Bronchial epithelial cell (primary cell): ENCODE measurements at places on chromosomes 4 and X.

DNA sequence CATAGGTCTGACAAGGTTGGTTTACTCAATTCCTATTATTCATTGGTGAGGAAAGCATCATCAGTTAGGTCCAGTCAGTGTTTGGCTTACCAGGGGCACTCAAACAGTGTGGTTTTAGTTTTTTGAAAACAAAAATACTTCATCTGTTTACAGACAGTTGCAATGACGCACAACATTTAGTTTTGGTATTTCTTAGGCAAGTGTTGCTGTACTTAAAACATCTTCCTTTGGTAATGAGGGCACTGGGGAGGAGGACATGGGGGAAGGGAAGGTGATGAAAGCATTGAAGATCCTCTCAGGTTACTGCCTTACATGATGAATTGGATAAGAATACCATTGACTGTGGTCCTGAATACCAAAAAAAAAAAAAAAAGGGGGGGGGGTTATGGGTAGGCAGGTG, 93.7 kb upstream of the MAOA start:
- no peak for DNase-seq

- no peak for DNase-seq
Observed at GRCh38 chr4:125573368-125573767, 258.6 kb downstream of the FAT4 start.

DNA sequence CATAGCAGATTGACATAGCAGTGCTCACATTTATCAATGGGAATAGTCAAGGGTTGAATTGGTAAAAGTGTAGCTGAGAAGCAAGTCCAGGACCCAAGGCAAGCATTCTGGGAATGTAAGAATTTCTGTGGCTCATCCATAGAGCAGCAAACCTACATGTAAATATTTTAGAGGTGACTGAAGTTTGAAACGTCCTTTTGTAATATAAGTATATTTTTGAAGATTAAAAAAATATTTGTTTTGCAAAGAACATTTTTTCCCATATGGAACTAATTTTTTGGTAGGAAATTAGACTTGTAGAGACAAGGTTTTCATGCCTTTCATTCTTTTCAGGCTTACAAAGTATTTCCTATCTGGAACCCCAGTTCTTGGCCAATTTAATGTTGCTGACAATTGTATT, 104.0 kb downstream of the TEX13A start:
- no peak for DNase-seq

- no peak for DNase-seq
Observed at GRCh38 chr4:127523369-127523768, 109.4 kb upstream of the INTU start.

GRCh38 chrX:130810561-130810960, 92.4 kb downstream of the ENOX2 start:
- no peak for DNase-seq

- no peak for DNase-seq
Observed at GRCh38 chr4:79174490-79175252, 151.2 kb downstream of the NAA11 start.

- no peak for DNase-seq
Observed at GRCh38 chr4:24527371-24527770, 57.0 kb downstream of the DHX15 start.

DNA sequence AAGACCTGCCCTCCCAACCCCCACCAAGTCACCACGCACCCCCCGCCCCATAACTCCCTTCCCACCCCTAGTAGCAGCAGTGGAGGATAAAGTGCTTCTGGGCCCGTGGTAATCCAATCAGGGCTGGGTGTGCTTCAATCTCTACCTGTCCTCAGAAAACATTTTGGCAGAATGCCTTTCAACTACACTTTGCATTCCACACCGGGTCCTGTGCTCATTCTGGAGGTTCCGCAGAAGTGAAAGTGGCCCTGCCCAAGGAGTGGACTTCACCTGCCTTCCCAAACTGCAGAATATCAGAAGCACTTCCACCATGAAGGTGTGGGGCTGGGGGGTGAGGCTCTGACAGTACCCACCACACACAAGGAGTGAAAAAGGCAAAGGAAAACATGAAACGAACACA, 322.3 kb downstream of the DHX15 start:
- DNase-seq = no peak

- peak; percentile 73 for DNase-seq
Observed at GRCh38 chrX:120769576-120770341, 105.9 kb downstream of the CT47B1 start.

- DNase-seq = no peak
Observed at GRCh38 chr4:11566444-11567022, 137.8 kb upstream of the HS3ST1 start.

DNA sequence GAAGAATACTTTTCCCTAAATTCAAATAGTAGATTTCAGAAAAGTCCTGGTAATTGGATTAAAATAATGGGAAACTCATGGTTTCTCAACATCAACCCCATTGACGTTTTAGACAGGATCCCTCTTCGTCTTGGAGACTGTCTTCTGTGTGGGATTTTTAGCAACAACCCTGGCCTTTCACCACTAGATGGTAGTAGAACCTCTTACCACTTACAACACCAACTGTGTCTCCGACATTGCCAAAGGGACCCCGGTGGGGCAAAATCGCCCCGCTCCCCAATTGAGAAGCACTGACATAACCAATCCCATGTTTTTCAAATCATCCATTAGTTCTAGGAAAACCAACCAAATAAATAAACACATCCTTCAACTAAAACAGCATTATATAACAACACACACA, 16.9 kb upstream of the ANOS1 start:
- peak; percentile 36 for DNase-seq

- no peak for DNase-seq
Observed at GRCh38 chrX:49221868-49222267, 11.3 kb downstream of the CACNA1F start.

DNA sequence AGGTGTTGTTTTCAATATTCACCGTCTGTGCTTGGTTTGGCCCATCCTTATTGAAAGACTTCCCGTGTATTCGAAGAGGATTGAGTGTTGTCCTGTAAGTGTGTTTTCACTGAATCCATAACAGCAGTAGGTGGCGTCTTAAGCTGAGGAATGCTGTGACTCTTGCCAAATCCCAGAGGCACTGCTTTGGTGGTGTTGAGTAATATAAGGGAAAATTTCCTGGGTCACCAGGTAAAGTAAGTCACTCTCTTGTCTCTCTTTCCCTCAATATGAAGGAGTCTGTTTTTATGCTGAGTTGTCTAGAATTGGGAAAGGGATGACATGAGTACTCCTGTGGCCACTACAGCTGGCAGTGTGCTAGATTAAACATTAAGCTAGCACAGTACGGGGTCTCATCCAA, 146.7 kb upstream of the ZXDB start:
- DNase-seq = peak; percentile 42

GRCh38 chrX:129961180-129962083, 21.0 kb upstream of the BCORL1 start:
- DNase-seq = peak; percentile 37

- DNase-seq = no peak
Observed at GRCh38 chr4:62199291-62199810, 999.2 kb downstream of the ADGRL3 start.

- no peak for DNase-seq
Observed at GRCh38 chr4:144685911-144686310, 40.0 kb downstream of the HHIP start.

- DNase-seq = no peak
Observed at GRCh38 chr4:2941138-2942036, 21.8 kb downstream of the NOP14 start.

DNA sequence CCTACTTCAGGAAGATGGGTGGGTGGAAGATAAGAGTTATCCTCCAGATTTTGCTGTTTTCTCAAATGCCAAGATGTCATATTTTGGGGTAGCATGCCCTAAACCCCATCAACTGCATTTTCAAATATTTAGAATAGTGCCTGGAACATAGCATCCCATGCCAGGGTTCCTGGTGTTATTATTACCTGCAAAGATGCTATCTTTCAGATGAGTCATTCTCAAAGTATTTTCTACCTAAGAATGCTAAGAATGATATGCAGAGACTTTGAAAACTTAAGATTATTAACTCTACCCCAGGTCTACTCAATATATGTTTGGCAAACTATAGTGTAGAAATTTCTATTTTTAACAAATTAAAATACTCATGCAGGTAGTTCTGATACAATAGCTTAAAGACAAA, 934.3 kb upstream of the SLIT2 start:
- DNase-seq = peak; percentile 12

GRCh38 chr4:5044341-5044740, 6.9 kb upstream of the STK32B start:
- DNase-seq = peak; percentile 45

DNA sequence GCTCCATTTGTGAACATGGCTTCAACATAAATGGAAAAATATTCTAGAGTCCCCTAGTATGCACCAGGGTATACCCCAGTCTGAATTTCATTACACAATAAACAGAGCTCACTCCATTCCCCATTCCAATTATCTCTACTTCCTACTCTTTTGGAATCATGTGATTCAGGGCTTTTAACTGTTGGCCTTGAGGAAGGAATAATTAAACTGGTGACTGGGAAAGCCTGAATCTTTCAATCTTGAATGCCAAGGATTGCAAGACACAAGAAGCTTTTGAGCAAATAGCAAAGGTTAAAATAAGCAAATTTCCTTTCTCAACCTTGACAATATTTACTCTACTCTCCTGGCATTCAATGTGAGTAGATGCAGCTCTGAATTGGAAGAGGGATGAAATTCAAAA, 77.5 kb upstream of the INPP4B start:
- DNase-seq = no peak

DNA sequence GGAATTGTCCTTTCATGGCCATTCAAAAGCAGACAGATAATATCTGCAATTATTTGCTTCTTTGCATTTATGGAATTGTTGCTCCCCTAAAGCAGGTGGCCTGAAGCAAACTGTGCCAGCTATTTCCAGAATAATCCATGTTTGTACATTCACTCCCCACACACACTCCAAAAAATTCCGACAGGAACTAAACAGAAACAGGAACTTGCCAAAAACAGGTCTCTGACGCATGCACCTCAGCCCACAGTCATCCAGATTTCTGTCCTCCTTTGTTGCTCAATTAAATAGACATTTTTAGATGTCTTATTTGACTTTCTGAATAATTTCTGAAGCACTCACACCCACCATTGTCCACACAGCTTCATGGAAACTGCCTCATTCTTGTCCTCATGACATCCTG, 71.5 kb upstream of the EDNRA start:
- peak; percentile 30 for DNase-seq

- peak; percentile 8 for DNase-seq
Observed at GRCh38 chr4:90293320-90293719, 166.1 kb downstream of the CCSER1 start.

- DNase-seq = no peak
Observed at GRCh38 chr4:146182443-146182842, 6.9 kb downstream of the LSM6 start.

DNA sequence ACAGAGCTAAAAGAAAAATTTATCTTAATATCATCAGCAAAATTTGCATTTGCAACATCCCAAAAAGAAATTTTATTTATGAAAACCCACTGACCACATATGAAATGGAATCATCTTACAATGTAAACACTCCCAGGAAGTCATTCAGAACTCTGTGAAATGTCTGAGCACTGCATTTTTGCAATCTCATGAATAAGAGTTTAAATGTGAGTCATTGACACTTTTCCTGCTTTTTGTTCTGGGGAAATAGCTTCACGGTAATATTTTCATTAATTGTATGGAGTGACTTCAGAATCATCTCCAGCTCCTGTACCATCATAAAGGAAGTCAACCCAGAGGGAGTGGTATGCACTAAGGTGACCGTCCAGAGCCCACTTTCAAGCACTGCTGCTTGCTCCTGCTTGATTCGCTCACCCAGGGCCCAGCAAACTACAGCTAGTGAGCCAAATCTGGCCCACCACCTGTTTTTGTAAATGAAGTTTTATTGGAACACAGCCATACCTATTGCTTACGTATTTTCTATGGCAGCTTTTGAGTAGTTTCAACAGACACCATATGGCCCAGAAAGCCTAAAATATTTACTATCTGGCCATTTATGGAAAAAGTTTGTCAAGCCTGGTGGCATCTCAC, 17.2 kb downstream of the EDNRA start:
- peak; percentile 94 for DNase-seq

DNA sequence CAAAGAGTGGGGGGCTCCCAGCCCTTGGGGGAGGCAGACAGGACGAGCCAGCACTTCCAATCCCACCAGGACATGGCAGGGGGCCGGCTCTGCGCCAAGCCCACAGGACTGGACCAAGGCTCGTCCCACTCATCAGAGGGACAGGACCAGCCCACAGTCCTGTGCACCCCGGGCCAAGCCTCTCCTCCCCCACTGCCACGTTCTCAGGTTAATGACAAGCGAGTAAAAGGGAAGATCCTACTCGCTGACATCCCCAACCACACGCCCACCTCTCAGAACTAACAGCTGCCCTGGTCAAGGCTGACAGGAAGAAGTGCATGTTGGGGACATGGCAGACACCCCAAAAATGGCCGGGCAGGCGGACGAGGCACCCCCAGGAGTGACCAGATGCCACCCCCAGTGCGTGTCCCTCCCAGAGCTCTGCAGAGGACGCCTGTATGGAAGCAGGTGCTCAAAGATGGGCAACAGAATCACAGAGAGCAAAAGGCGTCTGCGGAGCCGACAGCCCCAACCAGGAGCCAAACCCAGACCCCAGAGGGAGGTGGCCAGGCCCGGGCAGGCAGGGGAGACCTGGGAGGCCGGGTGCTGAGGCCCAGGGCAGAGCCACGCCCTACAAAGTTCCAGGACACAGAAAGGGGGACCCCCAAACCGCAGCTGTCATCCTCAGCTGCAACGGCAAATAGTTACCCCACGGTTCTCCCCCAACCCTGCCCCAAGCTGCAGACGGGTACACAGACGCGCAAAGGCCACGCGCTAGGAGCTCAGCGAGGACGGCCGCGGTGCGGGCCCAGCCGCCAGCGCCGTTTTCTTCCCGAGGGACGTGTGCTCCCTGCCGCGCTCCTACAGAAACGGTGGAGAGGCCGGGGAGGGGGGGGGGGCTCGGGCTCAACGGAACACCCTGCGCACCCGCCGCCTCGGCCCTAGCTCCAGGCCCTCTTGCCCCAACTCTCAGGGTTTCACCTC, 1.7 kb downstream of the CTBP1 start:
- DNase-seq = no peak

- DNase-seq = peak; percentile 7
Observed at GRCh38 chrX:75038925-75039324, 113.7 kb upstream of the NEXMIF start.

DNA sequence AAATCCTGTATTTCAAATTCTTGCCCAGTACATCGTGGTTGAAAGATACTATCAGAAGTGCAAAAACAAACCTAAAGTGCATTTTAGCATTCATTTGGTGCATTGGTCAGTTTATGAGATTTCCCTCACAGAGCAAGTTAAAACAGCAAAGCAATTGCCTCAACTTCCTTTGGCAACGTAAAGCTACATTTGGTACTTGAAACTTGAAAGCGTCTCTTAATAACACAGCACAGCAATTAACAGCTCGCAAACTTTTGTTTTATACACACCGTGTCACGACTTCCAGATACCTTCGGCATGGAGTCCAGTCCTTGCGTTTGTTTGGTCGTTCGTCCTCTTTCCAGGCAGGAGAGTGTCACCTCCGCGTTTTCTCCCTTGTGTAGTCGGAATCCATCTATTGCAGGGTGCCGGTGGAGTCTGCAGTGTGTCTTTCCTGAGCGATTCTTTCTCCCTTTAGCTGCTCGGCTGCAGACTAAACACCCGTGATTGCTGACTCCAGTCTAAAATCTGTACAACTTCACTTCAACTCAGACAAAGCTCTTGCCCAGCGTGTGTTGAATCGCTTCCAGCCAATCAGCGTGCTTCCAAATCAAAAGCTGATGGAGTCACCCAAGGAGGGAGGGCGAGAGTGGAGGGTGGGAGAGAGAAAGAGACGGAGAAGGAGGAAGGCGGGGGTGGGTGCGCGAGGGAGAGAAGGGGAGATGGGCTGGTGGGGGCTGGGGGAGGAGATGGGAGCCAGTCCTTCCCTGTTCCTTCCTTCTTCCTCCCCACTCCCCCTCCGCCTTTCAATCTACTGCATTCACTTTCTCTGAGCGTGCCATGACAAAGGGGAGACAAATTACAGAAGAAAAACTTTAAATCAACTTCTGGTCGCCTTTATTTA, at the start of gene PCDH18:
PCDH18 (minus strand) TSS at position 509 of the 883 bp plus-strand sequence; CDS start at position 103, 406 bp downstream.
- peak; percentile 55 for DNase-seq
